Stimulated activated CD8-positive, alpha-beta memory T cell treated with anti-CD3 and anti-CD28 coated beads, Interleukin-4, amount 100 ng/mL, for 1 hour (primary cell): ENCODE measurements at places on chromosomes 5 and 9.

GRCh38 chr9:99244344-99245260 is 22.5 kb downstream of the SEC61B start:
- no peak for DNase-seq

GRCh38 chr9:136470792-136471469 is 11.9 kb downstream of the SEC16A start:
- no peak for DNase-seq

DNA sequence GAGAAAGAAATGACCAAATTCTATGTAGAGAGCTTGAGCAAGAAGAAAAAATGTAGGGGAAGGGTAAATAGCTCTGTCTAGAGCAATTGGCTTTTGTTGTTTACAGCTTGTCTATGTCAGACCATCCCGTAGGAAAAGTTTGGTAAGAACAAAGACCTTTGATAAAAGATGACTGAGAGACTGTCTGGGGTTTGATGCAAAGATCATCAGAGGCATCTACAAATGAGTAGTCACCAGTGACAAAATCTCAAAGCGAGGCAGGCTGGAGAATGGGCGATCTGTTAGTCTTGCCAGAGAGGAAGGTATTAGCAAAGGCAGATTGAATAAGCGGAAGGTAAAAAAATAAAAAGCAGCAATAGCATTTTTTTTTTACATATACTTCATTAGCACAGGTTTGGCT is 125.0 kb upstream of the RASGRF2 start:
- no peak for DNase-seq

DNA sequence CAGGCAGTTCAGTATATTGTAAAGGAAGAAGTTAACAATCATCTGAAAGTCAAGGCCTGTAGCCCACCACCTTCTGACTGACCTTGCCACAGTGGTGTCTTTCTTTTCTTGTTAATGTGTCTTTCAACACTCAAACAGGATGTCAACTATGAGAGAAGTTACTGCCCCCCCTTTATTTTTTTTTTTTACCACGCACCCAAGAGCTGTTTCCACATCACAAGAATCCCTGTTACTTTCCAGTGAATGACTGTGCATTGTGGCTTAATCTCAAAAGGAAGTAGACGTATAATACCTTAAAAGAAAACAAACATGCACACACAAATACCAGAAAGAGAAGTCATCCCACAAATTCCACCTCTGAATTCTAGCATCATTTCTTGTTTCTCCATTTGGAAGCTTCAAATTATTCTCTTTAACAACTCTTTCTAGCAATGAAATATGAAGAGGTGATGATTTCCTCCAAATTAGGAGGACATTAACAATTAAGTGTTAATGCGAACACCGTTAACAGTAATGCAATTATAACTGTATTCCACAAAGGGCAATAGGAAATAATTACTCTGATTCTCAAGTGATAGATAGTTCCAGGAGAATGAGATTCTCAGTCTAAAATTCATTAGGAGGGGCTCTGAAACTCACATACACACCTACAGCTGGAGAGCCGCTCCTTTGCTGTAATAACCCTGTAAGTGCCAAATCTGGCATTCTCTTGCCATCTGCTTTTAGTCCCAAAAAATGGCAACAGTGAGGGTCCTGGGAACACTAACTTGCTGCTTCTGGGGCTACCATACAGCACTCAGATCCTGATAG is 201.0 kb downstream of the EFNA5 start:
- DNase-seq = no peak

DNA sequence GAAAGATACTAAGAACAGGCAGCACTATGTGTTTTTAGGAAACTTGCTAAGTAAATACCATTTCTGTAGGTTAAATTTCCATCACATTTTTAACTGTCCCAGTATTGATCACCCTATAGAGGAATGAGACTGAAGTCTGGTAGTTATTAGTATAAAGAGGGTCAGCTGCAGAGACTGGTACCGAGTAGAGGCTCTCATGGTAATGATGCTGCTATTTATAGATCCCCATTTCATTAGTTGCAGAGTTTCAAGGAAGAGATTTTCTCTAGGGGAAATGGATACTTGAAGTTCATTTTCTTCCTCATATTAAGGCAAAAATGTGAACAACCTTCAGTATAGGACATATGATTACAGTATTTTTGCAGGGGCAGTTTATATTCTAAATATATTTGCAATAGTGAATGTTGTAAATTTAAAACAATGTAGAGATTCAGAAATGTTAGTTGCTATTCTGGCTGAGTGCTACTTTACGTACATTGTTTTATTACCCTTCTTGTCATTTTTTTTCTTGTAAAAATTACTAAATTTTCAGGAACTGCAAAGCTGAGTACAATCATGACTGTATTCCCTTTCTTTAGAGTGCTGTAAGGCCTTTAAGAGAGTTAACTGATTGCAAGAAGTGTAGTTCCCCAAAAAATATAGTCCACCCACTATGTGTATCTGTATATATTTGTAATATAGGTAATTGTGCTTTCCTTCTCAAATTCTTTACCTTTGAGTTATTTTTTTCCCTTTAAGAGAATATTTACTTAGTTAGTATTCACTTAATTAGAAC is 14.7 kb downstream of the PBX3 start:
- DNase-seq = no peak

DNA sequence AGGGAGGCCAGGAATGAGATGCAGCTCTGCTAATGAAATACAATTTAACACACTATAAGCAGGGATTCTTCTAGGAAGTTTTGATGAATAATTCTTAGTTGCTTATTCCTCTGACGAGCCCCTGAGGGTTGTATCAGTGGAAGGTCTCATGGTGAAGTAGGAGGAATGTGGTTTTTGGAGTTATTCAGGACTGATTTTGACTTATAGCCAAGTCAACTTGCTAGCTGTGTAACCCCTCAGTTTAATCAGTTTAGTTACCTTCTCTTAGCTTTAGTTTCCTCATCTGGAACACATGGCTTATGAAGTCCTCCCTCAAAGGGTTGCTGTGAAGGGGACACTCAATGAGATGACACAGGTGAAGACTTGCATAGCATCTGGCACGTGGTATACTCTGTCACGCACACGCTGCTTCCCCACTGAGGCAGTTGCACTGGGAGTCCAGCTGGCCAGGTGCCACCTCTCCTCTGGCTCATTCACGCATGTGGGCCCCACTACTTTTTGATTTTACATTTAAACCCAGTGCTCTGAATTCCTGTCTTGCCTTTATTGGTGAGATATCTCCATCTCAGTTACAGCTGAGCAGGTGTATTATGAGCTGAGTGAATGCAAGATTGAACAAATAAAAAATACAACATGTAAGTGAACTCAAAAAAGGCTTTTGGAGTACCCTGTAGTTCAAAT is 415.0 kb downstream of the ARHGEF28 start:
- DNase-seq = no peak

DNA sequence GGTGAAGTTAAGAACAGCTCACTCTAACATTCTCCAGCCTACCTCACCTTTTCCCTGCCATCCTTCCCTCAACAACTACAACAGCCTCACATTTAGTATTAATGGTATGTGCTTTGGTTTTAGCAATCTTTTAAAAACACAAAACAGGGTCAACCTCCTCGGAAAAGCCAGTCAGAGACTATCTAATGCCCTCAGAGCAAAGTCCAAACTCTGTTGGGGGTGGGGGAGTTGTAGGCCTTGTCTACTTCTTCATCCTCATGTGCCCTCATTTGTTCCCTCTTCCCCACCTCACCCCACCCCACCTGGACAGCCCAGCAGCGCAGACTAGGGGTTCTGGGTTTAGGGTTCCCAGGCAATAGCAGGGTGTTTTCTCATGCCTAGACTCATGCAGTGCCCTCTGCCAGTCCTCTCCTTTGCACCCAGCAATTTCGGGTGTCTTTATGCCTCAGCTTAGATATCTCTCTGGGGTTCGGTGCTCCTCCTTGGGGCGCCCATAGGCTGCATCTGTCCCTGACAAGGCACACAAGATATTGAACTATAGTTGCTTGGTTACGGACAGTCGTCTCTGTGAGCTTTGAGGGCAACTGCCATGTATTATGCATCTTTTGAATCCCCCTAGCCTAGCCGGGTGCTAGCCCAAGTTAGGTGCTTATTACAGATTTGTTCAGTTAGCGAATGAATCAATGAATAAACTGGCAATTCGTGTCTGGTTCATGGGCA is 762 bp upstream of the TCOF1 start:
- DNase-seq = no peak

DNA sequence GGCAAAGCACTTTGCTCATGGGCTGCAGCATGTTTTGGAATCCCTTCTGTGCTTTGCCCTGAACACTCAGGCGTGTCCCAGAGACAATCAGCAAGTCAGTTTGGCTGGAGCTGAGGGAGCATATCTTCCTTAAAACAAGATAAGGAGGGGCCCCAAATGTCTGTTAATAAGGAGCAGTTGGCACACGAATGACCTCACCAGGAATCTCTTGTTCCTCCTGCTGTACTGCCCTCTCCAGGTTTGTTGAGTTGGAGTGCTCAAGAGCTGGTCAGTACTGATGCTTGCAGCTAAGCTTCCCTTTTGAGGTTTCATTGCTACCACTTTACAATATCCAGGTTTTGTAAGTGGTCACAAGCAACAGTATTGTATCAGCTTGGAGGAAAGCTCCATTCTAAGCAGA is 101.3 kb upstream of the EGFLAM start:
- DNase-seq = no peak

- no peak for DNase-seq
These were observed 44.3 kb upstream of the GPR151 start for GRCh38 chr5:146560205-146560812.

- DNase-seq = no peak
These were observed 191.8 kb downstream of the MSX2 start for GRCh38 chr5:174916227-174916626.

GRCh38 chr9:129362287-129363000 is 184.4 kb upstream of the IER5L start:
- DNase-seq = no peak

DNA sequence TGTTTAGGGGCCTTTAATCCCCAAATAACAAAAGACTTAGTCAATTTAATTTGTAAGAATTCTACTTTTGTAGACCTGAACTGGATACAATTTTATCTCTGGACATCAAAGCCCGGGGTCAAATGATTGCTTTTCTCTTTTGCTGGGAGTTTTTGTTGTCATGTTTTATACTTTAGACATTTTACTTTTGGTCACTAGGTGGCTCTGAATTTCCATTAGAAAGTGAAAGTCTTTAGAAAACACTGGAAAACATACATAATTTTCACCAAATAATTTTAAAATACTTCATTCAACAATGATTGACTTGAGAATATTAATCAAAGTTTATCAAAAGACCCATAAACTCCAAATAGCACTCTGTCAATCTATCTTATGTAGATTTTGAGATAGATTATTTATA is 2.8 kb upstream of the PCA3 start:
- no peak for DNase-seq

DNA sequence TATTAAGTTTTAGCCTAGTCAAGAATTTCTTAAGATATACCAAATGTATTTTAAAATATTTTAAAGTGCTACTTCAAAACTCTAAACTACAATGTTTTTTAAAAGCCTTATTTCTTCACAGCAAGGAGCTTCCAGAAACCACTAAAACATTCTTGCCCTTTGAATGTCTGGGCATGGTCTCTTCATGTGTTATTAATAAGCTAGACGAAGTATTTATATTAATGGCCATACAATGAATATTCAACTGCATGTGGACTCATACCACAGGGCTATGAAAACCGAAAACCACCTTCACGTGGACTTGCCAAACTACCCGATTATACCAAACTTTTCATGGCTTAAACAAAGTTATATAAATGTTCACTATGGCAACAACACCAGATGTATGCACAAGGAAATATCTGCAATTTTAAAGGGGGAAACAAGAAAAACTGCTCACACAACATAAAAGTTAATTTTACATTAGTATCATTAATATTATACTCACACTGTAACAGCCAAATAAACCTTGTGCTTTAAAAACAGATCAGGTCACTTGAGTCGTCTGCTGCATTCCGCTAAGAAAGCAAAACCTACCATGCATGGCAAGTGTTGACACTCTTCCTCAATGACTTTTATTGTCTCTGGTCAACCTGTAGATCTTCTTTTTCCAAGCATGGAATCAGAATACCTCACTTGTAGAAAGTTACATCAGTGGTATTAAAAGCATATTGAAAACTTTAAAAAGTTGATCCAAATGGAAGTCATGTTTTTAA is 246.3 kb downstream of the BNC2 start:
- DNase-seq = no peak

- DNase-seq = no peak
These were observed 75.4 kb downstream of the NFIB start for GRCh38 chr9:14238518-14238917.
